ENCODE measurements at places on chromosomes 1 and 21.

DNA sequence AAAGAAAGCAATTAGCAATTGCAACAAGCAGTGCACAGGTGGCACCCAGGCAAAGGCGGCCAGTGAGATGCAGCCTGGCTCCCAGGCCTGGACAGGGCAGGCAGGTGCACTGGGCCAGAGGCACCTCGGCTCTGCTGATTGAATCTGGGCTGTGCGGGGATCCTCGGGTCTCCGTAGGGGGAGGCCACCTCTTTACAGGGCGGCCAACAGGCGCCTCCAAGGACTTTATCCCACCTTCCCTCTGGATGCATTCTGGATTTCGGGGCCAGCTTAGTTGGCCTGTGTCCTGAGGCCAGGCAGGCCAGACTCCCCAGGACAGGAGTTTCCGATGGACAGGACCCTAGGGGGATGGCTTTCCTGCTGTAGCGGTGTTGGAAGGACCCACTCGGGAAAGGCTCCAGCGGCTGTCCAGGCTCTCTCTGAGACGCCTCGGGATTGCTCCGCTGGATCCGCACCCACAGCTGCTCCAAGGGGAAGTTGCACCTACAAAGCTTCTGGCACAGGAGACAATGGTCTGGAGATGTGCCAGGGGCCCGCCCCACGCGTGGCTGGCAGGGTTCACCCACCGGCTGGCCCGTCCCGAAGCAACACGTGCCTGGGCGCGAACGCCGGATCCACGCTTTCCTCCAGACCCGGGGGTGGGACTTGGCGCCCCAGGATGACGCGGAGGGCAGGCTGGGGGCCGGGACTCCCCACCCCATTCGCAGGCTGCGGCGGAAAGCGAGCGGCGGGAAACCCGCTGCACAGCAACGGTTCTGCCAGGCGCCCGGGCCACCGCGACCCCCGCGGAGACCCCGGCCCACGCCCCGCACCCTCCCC, 810 bp downstream of the SLC19A1 start:
- DNase-seq, result peak; percentile 52

GRCh38 chr21:29671728-29672127, 268.1 kb downstream of the GRIK1 start:
- no peak for DNase-seq

DNA sequence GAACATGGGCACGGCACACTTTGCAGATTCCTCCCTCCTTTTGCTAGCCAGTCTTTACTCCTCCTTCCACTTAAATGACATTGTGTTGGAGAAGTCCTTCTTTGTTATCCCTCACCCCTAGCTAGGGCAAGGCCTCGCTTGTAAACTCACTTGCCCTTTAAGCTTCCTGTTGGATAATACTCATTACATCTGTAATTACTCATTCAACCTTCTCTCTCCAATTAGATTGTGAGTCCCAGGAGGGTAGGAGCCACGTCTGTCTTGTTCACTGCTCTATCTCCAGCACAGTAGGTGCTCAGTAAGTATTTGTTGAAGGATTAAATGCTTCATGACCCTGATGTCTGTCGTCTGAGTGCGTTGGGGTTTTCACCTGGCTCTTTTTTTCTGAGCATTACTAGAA, 98.7 kb upstream of the USP24 start:
- DNase-seq, result no peak

DNA sequence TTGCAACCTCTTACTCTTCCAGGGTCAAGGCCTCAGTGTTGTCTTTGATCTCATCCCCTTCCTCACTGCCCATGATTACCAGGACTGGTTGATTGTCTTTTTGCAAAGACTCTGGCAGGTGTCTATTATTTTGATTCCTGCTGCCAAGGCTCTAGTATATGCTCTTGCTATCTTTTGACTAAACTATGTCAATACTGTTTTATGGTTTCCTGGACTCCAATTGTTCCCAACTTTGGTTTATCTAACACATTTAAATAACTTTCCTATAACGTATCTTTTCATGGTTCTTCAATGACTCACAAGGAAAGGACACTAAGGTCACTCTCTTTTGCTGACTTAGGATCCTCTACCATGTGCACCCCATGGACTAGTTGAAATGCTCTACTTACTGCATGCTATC, 141.5 kb downstream of the PTPRC start:
- no peak for DNase-seq

DNA sequence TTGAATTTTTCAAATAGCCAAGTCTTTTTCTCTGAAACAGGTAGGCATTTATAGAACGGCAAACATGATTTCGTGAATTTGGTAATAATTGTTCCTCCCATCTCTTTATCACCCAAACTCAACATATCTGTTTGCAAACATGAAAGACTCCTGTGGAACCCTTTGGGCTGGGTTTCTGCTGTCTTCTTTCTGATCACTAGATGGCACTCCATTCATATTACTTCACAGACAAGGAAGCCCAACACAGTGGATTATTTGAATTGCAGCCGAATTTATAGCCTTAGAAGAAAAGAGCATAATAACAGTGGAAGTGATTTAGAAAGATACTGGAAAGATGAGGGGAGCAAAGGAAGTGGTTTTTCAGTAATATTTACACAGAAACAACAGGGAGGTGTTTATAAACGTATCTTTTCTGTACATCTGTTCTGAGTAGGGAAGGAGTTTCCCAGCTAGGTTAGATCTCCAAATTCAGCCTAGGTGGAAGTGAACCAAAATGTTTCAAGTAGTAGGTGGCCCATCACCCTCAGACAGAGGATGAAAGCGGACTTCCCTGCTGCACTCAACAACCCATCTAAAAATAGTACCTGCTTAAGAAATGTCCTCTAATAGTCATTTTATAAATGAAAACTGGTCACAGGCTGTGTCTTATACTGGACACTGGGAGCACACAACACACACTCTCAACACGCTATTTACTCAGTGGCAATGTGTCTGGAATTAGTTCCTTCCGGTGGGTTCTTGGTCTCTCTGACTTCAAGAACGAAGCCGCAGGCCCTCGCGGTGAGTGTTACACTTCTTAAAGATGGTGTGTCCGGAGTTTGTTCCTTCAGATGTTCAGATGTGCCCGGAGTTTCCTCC, 67.6 kb downstream of the MAP3K21 start:
- DNase-seq, result peak; percentile 70

GRCh38 chr1:111593403-111594305, 25.9 kb upstream of the RAP1A start:
- no peak for DNase-seq

DNA sequence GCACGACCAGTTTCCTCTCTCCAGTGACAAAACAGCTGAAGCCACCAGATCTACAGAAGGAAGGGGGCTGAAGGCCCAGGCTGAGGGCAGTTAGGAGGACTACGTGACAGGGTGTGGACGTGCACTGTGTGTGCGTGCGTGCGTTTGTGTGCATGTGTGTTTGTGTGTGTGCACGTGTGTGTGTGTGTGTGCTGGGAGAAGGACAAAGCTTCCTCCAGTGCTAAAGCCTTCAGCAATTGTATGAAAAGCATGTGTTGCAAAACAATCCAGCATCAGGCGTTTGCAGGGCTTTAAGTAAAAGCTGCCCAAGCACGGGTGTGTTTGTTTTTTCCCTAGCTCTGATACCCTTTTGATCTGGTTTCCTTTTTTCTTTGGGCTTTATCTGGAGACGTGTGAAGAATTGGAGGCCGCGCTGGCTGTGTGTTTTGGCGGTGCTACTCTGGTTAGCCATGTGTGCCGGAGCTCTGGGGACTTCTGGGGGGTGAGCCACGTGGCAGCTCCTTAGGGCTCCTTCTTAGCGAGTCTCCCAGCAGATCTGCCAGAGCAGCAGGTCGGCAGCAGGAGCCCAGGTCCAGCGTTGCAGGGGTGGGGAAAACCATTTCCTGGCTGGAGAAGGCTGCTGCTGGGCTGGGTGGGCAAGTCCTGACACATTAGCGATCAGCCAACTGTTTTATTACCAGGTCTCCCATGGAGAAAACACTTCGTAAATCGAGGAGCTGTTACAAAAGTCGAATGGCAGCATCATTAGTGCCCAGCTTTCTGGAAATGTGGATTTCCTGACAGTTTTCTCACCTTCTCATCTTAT, 73.4 kb downstream of the UCK2 start:
- no peak for DNase-seq

GRCh38 chr1:156806512-156807440, 9.9 kb downstream of the SH2D2A start:
- no peak for DNase-seq

- DNase-seq, result peak; percentile 63
Observed at GRCh38 chr1:244047621-244048255, 3.3 kb upstream of the ZBTB18 start.

DNA sequence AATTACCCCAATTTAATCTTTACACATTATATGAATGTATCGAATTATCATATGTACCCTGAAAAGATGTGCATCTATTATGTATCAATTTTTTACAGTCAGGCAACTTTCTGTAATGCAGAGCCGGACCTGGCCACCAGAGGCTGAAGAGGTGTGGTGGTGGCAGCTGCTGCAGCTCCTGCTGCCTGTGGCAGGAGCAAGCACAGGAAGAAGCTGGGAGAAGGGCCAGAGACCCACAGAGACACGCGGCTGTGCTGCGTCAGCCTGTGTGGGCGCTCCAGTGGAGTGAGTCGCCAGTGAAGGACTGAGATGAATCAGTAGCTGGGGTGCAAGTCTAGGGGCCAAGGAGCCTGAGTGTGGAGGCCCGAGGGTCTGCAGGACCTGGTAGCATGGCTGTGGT, 74.3 kb upstream of the COG2 start:
- peak; percentile 29 for DNase-seq

DNA sequence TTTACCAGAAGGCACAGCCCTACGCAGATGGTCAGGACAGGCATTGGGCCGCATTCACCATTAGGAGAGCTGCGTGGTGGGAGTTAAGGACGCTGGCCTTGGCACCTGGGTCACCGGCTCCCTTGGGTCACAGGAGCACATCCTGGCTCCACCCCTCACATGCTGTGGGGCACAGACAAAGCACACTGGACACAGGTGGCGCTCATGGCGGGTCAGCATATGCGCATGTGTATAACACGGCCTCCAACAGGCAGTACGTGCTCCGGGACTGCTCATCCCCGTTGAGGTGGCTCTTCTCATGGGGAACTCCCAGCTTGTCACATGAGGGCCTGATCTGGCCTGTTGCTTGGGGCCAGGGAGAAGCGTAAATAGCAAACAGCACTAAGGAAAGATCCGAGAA, 25.0 kb downstream of the PGBD5 start:
- no peak for DNase-seq

- no peak for DNase-seq
Observed at GRCh38 chr1:48610628-48611542, 138.9 kb upstream of the SPATA6 start.

GRCh38 chr1:221294242-221294641, 415.0 kb downstream of the HLX start:
- no peak for DNase-seq

- DNase-seq, result no peak
Observed at GRCh38 chr1:110634455-110635311, 28.5 kb upstream of the KCNA2 start.

DNA sequence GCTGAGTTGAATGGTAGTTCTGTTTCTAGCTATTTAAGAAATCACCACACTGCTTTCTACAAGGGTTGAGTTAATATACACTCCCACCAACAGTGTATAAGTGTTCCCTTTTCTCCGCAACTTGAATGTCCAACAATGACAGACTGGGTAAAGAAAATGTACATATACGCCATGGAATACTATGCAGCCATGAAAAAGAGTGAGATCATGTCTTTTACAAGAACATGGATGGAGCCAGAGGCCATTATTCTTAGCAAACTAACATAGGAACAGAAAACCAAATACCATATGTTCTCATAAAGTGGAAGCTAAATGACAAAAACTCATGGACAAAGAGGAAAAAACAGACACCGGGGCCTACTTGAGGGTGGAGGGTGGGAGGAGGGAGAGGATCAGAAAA, 14.8 kb upstream of the TTLL7 start:
- DNase-seq, result no peak

GRCh38 chr1:8955406-8955805, 9.7 kb downstream of the CA6 start:
- no peak for DNase-seq

DNA sequence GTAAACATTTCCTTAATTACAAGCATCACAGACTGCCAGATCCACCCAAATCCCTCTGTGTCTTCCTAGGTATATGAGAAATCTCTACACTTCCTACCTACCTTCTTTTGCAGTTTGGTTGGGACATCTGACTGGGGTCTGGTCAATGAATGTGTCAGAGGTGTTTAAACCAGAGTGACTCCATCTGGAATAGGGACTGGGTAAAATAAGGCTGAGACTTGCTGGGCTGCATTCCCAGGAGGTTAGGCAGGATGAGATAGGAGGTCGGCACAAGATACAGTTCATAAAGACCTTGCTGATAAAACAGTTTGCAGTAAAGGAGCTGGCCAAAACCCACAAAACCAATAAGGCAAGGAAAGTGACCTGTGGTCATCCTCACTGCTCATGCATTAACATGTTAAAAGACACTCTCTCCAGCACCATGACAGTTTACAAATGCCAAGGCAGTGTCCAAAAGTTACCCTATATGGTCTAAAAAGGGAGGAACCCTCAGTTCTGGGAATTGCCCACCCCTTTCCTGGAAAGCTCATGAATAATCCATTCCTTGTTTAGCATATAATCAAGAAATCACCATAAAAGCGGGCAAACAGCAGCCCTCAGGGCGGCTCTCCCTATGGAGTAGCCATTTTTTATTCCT, 87.4 kb upstream of the BACE2 start:
- no peak for DNase-seq

DNA sequence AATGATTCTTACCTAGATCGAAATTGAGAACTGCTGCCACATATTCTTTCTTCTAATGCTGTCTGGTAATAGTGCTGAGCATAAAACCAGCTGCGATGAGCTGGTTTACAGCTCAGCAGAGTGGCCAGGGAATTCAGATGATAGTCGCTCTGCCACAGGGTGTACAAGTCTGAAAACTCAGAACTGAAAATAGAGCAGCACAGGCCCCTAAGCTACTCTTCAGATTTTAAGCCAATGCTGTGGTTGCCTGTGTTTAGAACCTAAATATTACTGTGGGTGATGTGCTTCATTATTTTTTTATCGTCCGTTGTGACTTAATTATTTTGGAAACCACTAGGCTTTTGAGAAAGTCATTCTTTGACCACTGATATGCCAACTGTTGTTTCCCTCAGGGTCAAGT, 152.0 kb downstream of the ADGRL4 start:
- no peak for DNase-seq

- peak; percentile 32 for DNase-seq
Observed at GRCh38 chr1:171984850-171985485, 143.7 kb downstream of the DNM3 start.

GRCh38 chr1:91550961-91551360, 50.3 kb downstream of the CDC7 start:
- no peak for DNase-seq
